Hepatic stellate cell (primary cell): ENCODE measurements at places on chromosomes 3 and 15.

GRCh38 chr15:97893967-97894366 lies 66.5 kb upstream of the ARRDC4 start:
- DNase-seq = no peak

DNA sequence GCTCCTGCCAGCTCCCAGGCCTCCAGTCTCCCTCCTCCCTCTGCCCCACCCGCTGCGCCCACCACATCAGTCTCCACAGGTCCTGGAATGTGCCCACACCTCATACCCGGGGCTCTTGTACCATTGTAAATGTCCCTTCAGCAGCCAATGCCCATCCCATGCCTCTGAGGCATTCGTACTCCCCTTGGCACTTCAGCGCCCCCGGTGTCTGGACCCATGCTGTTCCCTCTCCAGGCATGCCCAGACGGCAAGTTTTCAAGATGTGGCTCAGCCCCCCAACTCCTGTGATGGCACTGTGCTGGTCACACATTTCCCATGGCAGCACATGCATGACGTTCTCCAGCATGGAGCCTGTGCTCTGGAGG lies 13.3 kb downstream of the PLXND1 start:
- DNase-seq = peak; percentile 50

GRCh38 chr15:85746641-85747040 lies 48.1 kb downstream of the KLHL25 start:
- DNase-seq = no peak

GRCh38 chr3:195253923-195254432 lies 17.0 kb downstream of the XXYLT1 start:
- no peak for DNase-seq

DNA sequence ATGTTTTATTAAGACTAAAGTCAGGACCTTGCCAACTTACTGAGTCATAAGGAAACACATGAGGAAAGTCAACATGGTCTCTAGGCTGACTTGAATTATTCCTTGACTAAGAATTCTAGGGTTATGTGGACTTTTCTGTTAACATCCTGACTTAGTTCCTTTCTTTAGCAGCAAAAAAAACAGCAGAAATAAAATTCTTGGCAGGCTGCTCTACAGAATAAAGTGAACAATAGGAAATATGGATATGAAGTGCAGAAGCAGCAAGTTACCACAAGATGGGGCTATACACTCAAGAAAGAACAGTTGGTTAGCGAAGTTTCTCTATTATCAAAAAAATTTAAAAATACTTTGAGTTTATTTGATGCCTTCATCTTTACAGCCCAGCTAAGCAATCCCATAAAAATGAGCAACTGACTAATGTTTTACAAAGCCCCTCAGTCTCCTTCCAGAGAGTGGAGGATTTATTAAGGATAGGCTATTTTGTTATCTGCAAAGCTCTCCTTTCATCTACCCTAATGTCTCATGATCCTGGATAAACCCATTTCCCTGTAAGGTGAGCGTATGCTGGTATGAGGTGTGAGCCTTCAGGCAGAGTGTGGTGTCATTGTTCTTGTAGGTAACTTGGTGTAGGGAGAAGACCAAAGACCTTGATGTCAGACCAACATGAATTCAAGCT lies 23.1 kb upstream of the MCCC1 start:
- peak; percentile 55 for DNase-seq

DNA sequence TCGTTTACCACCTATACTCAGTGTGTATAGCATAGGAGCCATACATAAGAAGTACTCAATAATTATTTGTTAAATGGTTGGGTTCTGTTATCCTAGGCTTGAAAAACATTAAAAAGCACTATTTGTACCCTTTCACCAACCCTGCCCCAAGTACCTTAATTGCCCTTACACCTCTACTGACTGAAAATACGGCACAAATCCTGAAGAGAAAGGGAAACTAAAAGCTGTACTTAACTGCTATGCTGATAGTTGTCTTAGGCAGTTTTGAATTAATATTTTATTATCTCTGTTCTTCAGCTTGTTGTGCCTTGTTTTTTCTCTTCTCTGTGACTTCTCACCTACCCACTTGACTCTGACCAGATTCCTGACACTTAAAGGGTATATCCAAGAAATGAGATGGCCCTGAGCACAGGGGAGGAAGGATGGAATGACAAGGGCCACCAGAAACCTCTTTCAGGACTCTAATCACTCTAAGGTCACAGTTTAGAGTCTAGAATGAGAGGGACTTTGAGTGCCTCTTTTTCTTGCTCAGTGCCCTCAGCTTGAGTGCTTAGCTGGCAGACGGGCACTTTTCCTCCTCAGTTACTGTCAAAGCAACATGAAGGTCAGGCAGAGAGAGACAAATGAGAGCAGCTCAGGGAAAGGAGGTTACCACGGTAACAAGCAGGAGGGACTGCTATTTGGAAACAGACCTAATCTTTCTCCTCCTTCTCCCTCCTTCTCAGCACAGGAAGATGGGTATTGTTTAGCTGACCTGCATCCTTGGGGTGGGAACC lies 136.5 kb downstream of the ZNF609 start:
- DNase-seq = peak; percentile 59

DNA sequence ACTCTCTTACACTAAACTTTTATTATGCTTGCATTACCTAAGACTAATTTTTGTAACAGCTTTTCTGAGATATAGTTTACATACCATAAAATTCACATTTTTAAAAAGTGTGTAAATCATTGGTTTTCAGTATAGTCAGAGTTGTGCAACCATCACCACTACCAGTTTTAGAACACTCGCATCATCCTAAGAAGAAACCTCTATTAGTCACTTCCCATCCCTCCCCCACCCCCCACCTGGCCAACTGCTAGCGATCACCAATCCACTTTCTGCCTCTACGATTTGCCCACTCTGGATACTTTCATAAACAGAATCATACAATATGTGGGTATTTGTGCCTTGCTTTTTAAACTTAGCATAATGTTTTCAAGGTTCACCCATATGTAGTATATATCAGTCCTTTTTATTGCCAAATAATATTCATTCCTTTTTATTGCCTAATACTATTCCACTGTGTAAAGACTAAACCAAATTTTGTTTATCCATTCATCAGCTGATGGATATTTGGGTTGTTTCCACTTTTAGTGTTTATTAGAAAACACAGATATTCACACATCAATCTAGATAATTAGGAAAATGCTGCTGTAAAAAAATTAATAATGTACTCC lies 23.0 kb downstream of the UBP1 start:
- DNase-seq = no peak

DNA sequence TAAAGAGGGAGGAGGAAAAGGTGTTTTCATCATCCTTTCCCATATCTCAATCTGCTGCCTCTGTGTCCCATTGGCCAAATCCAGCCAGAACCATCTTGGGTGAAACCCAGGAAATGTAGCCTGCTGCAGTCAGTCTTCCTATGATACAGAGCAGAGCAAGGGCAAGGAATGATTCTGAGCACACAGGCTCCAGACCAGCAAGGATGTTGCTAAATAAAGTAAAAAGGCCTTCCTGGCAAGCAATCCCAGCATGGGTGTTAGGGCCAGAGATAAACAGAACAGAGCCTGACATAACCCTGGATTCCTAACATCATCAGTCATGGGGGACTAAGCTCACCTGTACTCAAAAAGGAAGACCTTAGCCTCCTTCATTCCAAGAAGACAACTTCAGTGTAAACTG lies 90.7 kb upstream of the AGTR1 start:
- no peak for DNase-seq

DNA sequence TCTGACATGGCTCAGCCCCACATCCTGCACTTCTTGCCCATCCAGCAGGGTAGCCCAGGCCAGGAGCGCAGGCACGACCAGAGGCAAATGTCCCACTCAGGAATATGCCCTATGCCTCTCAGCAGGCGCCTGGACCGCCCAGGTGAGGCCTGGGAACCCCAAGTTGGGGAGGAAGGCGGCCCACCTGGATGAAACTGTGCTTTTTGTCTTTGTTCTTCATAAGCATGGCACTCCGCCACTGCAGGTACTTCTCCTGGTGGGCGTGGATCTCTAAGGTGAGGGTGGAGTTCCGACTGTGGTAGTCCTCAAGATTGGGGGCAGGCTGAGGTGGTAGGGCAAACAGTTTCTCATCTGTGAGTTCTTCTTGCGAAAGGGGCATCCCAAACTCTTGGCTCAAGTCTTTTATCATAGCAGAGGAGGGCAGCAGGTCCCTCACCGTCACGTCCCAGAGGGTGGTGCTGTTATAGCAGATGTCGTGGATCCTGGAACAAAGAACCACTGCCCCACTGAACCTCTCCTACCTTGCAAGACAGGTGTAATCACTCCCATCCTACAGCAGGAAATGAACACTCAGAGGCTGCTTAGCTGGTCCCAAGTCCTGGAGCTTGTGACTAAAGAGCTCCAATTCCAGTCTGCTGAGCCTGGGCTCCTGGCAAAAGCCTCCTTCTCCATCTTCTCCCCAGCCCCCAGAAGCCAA lies 53.2 kb downstream of the ACAD9 start:
- DNase-seq = no peak

DNA sequence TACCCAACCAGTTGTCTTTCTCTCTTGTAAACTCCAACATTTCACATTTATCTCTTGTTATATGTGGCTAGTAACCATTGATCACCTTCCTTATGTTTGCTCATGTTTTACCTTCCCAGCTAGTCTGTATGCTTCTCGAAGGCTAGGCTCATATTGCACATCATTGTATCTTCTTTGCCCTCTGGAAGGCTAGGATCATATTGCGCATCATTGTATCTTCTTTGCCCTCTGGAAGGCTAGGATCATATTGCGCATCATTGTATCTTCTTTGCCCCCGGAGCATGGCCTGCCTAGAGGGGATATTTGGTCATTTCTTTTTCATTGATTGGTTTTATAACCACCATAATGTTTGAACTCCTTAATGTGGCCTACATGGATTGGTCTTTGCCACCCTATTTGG lies 39.4 kb upstream of the ATP13A3 start:
- DNase-seq = no peak

- no peak for DNase-seq
Observed at GRCh38 chr3:79414806-79415205, 353.0 kb downstream of the ROBO1 start.

DNA sequence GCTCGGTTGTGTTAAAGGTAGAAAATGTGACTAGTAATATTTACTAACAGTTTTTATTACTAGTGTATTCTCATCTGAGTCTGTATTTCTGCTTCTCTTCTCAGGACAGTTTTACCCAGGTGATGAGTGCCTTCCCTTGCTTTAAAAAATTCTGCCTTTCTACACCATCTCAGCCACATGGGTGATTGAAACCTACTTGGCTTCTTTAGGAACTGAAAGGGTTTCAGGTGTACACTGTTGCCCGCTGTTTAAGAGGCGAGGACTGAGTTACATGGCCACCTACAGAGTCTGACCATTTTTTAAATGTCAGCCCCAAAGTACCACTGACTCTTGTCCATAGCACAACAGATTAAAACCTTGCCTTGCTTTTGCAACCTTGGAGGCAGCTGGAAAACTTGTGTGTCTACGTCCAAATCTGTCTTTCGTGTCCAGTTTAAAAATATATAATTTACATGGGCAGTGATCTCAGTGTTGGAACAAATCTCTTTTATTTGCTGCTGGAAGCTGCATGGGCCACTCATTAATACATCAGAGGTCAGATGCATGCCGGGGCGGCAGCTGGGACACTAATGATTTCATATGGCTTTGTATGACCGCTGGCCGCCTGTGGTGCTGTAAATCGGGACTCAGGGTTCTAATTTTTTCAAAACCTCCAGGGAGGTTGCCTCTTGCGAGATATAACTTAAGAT lies 44.6 kb downstream of the TRIM71 start:
- DNase-seq = no peak
